ENCODE measurements at places on chromosomes 4 and X.

- no peak for DNase-seq
Observed at GRCh38 chr4:39571054-39571453, 43.8 kb upstream of the UGDH start.

- DNase-seq, result no peak
Observed at GRCh38 chr4:83276299-83277040, 8.1 kb downstream of the COQ2 start.

DNA sequence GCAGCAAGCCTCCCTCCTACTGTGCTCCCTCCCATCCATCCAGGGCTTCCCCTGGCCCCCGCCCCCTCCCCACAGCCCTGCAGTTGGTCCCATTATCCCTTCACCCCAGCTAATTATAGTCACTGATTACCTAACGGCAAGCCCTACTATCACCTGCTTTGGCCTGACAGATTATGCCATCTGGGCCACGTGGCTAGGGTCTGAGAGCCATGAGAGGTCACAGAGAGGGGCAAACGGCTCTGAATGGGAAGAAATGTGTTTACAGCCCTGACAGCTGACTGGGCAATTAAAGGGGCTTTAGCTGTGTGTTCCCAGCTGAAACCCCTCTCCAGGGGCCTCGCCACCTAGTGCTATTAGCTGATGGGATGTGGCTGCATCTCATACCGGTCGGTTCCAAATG lies 134.4 kb upstream of the CPEB2 start:
- DNase-seq, result no peak

GRCh38 chrX:46279925-46280313 lies 265.3 kb downstream of the ZNF674 start:
- peak; percentile 40 for DNase-seq

- no peak for DNase-seq
Observed at GRCh38 chrX:13651150-13651549, 1.8 kb upstream of the TCEANC start.

- no peak for DNase-seq
Observed at GRCh38 chr4:175635546-175635945, 176.5 kb downstream of the GPM6A start.

DNA sequence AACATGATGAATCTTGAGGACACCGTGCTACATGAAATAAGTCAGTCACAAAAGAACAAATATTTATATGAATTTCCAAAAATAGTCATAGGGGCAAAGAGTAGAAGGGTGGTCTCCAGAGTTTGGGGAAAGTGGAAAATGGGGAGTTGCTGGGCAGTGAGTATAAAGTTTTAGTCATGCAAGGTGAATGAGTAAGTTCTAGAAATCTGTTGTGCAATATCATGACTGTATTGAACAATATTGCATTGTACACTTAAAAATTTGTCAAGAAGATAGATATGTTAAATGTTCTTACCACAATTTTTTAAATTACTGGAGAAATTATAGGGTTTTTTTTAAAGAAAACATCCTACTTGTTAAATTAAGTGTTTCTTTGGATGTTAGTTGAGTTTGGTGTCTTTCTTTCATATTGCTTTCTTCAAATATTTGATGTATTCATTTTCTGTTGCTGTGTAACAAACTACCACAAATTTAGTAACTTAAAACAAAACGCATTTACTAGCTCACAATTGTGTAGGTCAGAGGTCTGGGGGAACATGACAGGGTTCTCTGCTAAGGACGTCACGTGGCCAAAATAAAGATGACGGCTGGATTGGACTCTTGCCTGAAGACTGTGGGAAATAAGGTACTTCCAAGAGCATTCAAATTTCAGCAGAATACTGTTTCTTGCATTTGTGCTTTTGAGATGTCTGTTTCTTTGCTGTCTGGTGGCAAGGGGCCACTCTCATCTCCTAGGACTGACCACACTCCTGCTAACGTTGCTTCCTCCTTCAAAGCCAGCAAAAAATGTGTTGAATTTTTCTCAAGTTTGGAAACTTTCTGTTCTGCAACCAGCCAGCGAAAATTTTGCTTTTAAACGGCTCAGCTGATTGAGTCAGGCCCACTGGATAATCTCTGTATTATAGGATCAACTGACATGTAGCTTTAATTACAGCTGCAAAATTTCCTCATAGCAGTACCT lies 76.7 kb downstream of the CPEB2 start:
- no peak for DNase-seq

GRCh38 chr4:176270669-176271068 lies 1.6 kb upstream of the ASB5 start:
- peak; percentile 99 for DNase-seq

DNA sequence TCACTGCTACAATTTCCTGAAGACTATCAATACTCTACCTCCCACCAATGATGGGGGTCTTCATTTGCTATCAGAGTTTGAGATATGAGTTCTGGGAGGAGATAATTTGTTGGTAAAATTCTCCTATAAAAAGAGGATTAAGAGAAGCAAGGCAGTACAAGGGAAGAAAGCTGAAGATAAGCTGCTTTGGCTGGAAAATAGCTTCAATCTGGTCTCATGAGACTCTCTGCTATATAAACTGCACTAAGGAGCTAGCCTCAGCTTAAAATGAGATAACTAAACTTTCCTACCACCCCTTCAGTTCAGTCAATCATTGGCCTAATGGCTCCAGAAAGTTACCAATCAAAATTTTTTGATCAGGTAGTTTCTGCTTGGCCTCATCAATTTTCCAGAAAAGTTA lies 2105.0 kb downstream of the ARAP2 start:
- no peak for DNase-seq

DNA sequence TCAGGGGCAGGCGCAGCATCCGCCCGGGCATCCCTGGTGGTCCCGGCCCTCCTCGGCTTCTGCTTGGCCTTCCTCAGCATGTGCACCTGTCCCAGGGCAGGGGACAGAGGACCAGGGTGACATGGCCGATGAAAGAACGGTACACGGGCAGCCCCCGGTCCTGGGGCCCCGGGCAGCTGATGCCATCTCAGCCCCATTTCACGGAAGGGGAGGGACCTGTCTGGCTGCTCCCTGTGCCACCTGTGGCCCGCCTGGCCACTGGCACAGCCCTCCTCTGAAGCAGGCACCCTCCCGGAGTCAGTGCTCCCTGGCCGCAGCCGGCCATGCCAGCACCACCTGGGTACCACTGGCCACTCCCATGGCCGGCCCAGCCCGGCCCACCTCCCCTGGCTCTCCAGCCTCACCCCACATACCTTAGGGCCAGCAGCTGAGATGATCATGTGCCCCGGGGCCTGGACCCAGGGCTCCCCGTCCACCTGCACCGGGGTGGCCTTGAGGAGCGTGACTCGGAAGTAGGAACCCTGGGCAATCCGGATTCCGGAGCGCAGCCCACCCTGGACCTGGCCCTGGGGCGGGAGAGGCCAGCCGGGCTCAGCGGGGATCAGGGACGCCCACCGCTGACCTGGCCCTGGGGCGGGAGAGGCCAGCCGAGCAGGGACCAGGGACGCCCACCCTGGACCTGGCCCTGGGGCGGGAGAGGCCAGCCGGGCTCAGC lies 12.6 kb downstream of the DGKQ start:
- no peak for DNase-seq

DNA sequence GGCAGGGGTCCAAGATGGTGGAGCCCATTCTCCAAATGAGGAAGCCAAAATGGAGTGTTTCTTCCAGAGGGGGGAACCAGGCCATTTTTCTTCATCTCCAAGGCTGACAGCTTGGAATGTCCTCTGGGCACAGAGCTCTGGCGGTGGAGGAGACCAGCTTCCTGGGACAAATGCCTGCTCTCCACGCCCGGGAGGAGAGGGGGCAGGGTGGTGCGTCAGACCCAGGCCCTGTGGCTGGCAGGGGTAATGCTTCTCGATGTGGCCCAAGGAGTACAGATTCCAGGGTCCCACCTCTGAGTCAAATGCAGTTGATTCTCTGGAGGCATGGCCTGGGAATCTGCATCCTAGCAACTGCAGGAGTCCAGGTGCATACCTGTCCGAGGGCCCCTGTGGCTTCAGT lies 44.6 kb upstream of the ADRA2C start:
- no peak for DNase-seq

- no peak for DNase-seq
Observed at GRCh38 chr4:105236202-105236915, 89.7 kb downstream of the TET2 start.

DNA sequence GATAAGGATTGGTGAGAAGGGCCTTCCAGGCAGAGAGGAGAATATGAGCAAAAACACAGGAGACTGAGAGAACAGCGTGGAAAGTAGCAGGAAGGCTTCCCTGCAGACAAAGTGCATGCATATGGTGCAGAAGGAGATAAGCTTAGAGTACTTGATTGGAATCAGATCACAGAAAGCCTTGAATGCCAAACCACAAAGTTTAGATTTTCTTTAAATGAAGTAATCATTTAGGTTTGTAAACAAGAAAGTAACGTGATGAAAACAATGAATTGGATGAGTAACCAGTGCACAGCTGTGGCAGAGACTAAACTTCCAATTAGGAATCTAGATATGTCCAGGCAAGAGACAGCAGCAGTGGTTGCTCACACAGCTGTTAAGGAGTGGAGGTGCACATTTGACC lies 83.8 kb upstream of the C1QTNF7 start:
- DNase-seq, result no peak

DNA sequence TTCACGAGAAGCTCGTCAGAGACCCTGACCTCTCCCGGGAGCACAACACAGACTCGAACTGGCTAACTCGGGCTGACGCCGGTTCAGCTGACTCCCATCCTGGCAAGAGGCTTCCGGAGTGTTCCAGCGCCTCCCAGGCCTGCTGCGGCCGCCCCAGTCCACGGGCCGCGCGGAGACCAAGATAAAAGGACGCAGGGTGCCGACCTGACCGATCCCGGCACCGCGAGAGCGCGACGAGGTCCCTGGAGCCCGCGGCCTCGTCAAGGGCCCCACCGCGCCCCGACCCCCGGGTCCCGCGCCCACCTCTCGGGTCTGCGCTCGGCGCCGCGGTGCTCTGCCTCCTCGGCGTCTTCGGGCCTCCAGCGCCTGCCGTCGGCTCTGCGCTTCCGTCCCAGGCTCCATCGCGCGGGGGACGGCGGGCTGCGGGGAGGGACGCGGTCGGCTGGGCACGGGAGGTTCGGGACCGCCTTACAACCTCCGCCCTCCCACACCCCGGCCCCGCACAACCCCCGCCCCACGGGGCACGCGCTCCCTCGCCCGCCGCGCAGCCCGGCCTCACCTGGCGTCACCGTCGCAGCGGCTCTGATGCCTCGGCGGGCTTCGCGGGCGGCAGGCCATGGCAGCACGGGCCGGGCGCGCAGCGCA lies 426 bp downstream of the SLBP start:
- DNase-seq, result no peak

DNA sequence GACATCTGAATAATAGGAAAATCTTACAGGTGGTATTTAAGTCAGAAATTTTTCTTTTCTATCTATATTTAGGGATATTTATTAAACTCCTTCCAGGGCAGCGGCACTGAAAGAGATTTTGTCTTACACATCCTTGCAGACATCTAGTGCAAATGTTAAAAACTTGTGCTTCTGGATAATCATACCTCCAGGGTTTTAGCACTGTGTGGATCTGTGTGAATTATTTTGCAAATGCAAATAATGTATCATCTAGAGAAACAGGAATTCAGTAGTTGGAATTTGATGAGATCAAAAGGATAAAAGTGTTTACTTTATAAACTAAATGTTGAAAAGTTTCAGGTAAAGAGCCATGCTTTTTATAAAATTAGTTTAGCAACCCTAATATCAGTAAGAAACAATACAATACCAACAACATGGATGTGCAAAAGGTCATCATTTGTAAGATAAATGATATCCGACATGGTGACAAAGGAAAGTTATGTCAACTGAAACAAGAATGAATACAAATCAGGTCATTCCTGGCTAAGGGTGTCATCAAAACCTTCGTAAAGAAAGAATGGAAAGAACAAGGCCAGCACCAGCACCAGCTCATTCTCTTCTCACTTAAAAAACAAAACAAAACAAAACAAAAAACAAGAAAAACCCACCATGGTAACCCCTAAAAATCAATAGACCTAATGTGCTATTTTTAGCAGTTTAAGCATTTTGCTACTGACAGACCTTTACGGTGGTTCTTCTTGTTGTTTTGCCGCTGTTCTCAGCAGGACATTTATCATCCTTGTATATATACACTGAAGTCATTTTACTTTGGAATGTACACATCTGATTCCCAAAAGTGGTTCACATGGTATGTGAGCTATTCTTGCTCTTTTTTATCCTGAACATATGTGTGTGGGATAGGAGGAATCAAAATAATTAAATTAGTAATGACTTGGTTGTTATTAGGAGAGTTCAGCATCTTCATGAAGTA lies 219.7 kb upstream of the NDST3 start:
- no peak for DNase-seq

GRCh38 chrX:153539171-153539978 lies 21.9 kb downstream of the ATP2B3 start:
- DNase-seq, result peak; percentile 30

- peak; percentile 92 for DNase-seq
Observed at GRCh38 chr4:101200561-101200960, 146.8 kb downstream of the PPP3CA start.

- DNase-seq, result no peak
Observed at GRCh38 chrX:131270080-131270479, 19.0 kb downstream of the IGSF1 start.

- no peak for DNase-seq
Observed at GRCh38 chr4:48370260-48371134, 29.2 kb downstream of the SLAIN2 start.

DNA sequence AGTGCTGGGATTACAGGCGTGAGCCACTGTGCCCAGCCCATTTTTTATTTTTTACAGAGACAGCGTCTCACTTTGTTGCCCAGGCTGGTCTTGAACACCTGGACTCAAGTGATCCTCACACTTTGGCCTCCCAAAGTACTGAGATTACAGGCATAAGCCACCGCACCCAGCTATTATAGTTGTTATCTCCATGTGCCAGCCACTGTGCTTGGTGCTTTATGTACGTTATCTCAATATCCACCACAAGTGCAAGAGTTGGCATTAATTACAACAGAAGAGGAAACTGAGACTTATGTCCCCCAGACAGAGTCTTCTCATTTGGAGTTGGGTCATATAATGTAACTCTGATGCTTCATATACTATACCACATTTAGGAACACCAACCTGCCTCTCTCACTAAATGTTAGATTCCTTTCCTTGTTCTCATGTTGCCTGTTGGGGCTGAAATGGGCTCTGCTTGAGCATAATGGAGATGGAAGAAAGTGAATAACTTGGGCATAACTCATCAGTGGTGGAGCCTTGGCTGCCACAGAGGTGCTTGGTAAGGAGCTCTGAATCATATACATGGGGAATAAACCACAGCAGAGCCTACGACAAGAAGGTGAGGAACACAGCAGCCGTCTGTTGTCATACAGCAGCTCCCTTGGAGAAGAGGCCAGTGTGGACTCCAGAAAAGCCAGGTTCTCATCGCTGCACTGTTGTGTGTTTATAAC lies 84.3 kb downstream of the SPRY1 start:
- DNase-seq, result no peak

GRCh38 chr4:76219299-76220055 lies 5.9 kb upstream of the SCARB2 start:
- no peak for DNase-seq

GRCh38 chr4:71866212-71866885 lies 82.5 kb upstream of the GC start:
- DNase-seq, result no peak

GRCh38 chr4:182144626-182145333 lies 98.4 kb upstream of the TENM3 start:
- no peak for DNase-seq

- peak; percentile 66 for DNase-seq
Observed at GRCh38 chrX:131650637-131651410, 107.0 kb downstream of the OR13H1 start.

- no peak for DNase-seq
Observed at GRCh38 chr4:181166742-181167399, 1076.3 kb upstream of the TENM3 start.
